Occipital lobe (tissue), 3 donors: ENCODE measurements at places on chromosomes 4 and X. TPM values are rescaled to one million over a fixed set of nuclear protein-coding genes. Genes with fewer than 3 reads are reported as not detected.

DNA sequence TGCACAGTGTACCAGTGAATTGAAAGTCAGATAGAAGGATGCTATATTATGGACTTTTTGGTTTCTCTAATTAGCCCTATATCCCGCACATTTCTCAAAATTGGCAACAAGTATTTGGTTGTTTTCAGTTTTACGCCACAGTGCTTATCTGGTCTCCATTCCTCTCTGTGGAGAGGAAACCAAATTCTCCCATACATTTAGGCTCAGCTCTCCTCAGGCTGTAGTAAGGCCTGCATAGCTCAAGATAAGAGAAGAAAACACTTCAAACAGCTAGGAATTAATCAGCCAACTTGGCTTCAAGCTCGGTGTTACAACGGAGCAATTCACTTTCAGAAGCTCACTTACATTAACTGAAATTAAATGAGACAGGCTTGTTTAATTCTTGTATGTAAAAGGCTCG lies 263.2 kb downstream of the PDHA2 start:
- no peak for DNase-seq

- DNase-seq, result no peak
Observed at GRCh38 chr4:182955411-182955810, 38.2 kb upstream of the DCTD start.

DNA sequence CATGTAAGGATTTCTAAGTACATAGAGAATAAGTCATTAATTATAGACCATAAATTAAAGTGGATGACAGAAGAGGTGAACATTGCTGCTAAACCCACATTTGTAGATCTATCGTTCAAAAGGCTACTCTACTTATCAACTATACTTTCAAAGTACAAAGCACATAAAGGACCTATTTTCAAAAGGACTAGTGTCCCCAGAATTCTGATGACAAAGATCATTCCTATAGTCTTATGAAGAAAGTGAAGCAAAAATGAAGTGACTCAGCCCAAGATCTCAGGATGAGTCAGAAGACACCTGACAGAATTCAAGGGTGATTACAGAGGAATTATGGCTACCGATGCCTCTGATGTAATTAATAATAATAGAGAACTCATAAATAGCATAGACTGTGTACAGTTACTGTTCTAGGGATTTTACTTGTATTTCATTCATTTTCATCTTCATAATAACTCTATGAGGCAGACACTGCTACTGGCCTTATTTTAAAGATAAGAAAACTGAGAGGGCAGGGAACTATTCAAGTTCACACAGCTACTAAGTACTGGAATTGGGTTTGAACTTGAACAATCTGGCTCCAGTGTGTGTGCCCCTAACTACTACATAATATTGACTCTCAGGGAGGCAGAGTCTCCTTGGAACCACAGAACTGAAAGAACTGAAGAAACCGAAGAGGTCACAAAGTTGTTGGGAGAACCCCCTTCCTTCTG lies 17.1 kb downstream of the USP46 start:
- no peak for DNase-seq

- DNase-seq, result no peak
Observed at GRCh38 chr4:140719686-140720085, 36.5 kb downstream of the TBC1D9 start.

- no peak for DNase-seq
Observed at GRCh38 chrX:33330798-33331197, 119.4 kb upstream of the DMD start.

NXF2 gene
- not detected for total RNA-seq
